Activated CD8-positive, alpha-beta memory T cell treated with anti-CD3 and anti-CD28 coated beads, Interleukin-2, amount 10 ng/mL, durations not matched to agents 7 days and 5 days (primary cell): ENCODE measurements at places on chromosomes 7 and 10. TPM values are rescaled to one million over a fixed set of nuclear protein-coding genes. Genes with fewer than 3 reads are reported as not detected.

Gene FAM25A
- not detected for total RNA-seq

Gene EPHA1
- total RNA-seq: 0.47 TPM

Gene CC2D2B
- 4.2 TPM for total RNA-seq

Gene SEMA3C
- total RNA-seq: not detected

Gene ZNF479
- not detected for total RNA-seq

Gene OR2A42
- not detected for total RNA-seq

Gene DYNC1I1
- not detected for total RNA-seq

Gene IFIT3
- 54.2 TPM for total RNA-seq
